ENCODE measurements at places on chromosomes 7 and 10. TPM values are rescaled to one million over a fixed set of nuclear protein-coding genes. Genes with fewer than 3 reads are reported as not detected.

- H3K27me3 ChIP-seq: no peaks in the 10 kb centered on the region
- H3K27ac ChIP-seq: no peak overlapping the region
- DNase-seq: no peak
- H3K4me1 ChIP-seq: no peaks in the 10 kb centered on the region
Measured at GRCh38 chr10:85413570-85413969, 953.0 kb downstream of the GRID1 start.

GRCh38 chr10:33858326-33858725 lies 523.9 kb upstream of the NRP1 start:
- H3K4me3 ChIP-seq: no peak overlapping the region
- no peaks in the 10 kb centered on the region for H3K4me1 ChIP-seq
- no peak overlapping the region for H3K27ac ChIP-seq
- no peaks in the 10 kb centered on the region for H3K36me3 ChIP-seq
- H3K27me3 ChIP-seq: no peaks in the 10 kb centered on the region

DNA sequence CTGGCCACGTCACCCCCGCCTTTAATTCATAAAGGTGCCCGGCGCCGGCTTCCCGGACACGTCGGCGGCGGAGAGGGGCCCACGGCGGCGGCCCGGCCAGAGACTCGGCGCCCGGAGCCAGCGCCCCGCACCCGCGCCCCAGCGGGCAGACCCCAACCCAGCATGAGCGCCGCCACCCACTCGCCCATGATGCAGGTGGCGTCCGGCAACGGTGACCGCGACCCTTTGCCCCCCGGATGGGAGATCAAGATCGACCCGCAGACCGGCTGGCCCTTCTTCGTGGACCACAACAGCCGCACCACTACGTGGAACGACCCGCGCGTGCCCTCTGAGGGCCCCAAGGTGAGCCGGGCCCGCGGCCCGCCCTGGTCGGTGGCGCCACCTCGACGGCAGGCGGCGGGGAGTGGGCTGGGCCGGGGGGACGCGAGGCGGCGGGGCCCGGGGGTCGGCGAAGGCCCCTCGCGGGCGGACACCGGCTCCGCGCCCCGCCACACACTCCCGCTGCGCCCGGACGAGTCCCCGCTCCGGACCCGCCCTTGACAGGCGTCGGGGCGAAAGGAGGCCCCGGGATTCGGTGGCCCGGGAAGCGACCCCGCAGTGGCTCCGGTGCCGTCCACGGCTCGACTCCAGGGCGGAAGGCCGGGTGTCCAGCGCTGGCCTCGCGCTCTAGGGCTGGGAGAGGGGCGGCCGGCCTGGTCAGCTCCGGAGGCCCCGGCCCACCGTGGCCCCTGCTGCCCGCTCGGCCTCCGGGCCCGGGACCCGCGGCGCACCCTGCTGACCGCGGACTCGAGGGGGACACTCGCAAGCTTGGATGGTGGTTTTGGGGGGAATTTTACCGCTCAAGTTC lies 557 bp downstream of the BAG3 start:
- peak overlapping the region; percentile 86 for H3K27ac ChIP-seq
- DNase-seq: peak; percentile 17
- no peaks in the 10 kb centered on the region for H3K27me3 ChIP-seq
- H3K4me1 ChIP-seq: peaks cover 46% of the 10 kb centered on the region
- H3K36me3 ChIP-seq: no peaks in the 10 kb centered on the region
- H3K4me3 ChIP-seq: peak overlapping the region; percentile 83

- H3K4me3 ChIP-seq: no peak overlapping the region
- DNase-seq: no peak
- H3K36me3 ChIP-seq: peaks cover 42% of the 10 kb centered on the region
- H3K27ac ChIP-seq: no peak overlapping the region
Measured at GRCh38 chr10:63209705-63210104, 76.6 kb downstream of the NRBF2 start.

DNA sequence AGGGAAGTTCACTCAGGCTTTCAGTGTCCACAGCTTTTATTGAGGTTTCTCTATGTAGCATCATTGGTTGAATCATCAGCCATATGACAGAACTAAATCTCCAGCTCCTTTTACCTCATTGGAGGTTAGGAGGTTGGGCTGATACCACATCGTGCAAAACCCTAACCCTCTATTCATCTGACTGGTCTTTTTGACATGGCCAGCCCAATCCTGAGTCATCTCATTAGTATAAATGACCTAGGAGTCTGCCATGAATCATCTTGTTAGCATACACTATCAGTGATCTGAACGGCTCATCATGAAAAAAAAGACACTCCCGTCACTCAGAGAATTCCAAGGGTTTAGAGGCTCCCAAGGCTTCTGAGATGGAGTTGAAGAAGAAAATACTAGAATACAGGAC lies 669.8 kb upstream of the POT1 start:
- H3K27me3 ChIP-seq: no peaks in the 10 kb centered on the region
- DNase-seq: no peak
- H3K4me1 ChIP-seq: no peaks in the 10 kb centered on the region
- no peaks in the 10 kb centered on the region for H3K36me3 ChIP-seq
- H3K27ac ChIP-seq: no peak overlapping the region
- H3K4me3 ChIP-seq: no peak overlapping the region

DNA sequence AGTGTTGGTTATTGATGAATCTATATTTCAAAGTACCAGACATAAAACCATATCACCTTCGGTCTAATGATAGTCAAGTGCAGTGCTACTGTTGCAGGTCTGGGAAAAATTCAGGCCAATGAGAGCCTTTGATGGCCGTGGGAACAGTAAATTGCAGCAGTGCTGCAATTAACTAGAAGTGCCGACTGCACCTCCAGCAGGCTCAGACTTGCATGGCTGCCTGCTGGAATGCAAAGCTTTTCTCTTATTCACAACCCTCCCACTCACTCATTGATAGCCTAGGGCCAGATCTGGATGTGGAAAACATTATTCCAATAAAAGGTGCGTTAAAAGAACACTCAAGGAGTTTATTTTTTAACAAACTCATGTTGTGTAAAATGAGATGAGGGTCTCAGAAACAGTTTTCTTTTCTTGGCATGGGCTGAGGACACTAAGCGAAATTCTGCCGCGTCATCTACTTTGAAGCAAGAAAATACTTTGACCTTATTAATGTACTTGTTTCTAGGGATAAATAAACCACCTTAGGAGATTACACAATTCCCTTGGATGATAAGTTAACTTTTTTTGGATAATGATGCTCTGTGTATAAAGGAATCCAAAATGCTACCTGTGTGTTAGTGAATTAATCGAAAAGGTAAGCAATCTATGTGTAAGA lies 17.1 kb downstream of the PLXDC2 start:
- H3K27me3 ChIP-seq: no peaks in the 10 kb centered on the region
- no peaks in the 10 kb centered on the region for H3K36me3 ChIP-seq
- no peaks in the 10 kb centered on the region for H3K4me1 ChIP-seq
- no peak overlapping the region for H3K27ac ChIP-seq
- H3K4me3 ChIP-seq: no peak overlapping the region
- no peak for DNase-seq

- no peak overlapping the region for H3K4me3 ChIP-seq
- H3K27ac ChIP-seq: no peak overlapping the region
- DNase-seq: no peak
- H3K36me3 ChIP-seq: peaks cover 21% of the 10 kb centered on the region
- H3K4me1 ChIP-seq: no peaks in the 10 kb centered on the region
Measured at GRCh38 chr7:7212612-7213011, 30.3 kb downstream of the C1GALT1 start.

DNA sequence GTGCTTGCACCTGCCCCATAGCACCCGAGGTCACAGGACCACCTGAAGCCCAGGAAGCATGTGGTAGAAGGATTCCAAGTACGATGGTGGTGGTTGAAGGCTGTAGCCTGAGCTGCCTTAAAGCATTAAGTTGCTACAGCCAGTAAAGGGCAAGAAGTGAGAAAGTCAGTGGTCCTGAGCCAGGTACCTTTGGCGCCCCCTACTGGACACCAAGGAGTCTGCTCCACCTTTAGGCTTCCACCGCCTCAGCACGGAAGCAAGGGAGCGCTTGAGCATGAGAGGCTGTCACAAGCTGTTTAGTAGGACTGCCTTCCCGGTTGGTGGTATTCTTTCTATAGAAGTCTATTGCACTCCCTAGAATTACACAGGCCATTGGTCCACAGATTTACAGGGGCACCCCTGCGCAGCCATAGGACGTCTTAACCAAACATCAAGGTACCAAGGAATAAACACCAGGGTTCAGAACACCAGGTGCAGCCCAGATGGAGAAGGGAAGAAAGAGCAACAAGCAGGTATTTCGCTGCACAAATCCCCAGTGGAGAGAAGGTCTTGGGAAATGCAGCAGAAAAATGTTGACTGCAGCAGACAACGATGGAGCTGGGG lies 2.2 kb downstream of the CRTAC1 start:
- H3K27me3 ChIP-seq: peaks cover 28% of the 10 kb centered on the region
- H3K27ac ChIP-seq: no peak overlapping the region
- H3K4me1 ChIP-seq: peaks cover 10% of the 10 kb centered on the region

GRCh38 chr7:84144935-84145334 lies 49.7 kb downstream of the SEMA3A start:
- H3K4me3 ChIP-seq: no peak overlapping the region
- H3K27ac ChIP-seq: no peak overlapping the region
- no peaks in the 10 kb centered on the region for H3K4me1 ChIP-seq
- DNase-seq: no peak
- no peaks in the 10 kb centered on the region for H3K27me3 ChIP-seq

DNA sequence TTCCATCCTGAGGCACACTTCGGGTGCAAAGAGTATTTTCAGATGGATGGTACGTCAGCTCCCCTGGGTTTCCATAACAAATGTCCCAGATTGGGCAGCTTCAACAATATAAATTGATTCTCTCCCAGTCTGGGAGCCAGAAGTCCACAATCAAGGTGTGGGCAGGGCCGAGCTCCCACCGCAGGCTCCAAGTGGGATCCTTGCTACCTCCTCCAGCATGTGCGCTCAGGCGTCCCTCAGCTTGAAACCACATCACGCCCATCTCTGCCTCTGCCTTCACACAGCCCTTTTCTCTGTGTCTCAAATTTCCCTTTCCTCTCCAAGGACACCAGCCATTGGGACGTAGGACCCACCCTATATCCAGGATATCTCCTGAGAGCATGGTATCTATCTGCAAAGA lies 153.5 kb downstream of the DIP2C start:
- no peaks in the 10 kb centered on the region for H3K27me3 ChIP-seq
- H3K4me3 ChIP-seq: no peak overlapping the region
- no peak overlapping the region for H3K27ac ChIP-seq
- H3K36me3 ChIP-seq: no peaks in the 10 kb centered on the region

- no peak overlapping the region for H3K27ac ChIP-seq
- no peaks in the 10 kb centered on the region for H3K36me3 ChIP-seq
- DNase-seq: no peak
- H3K4me1 ChIP-seq: no peaks in the 10 kb centered on the region
Measured at GRCh38 chr10:120931423-120931822, 80.3 kb downstream of the WDR11 start.

DNA sequence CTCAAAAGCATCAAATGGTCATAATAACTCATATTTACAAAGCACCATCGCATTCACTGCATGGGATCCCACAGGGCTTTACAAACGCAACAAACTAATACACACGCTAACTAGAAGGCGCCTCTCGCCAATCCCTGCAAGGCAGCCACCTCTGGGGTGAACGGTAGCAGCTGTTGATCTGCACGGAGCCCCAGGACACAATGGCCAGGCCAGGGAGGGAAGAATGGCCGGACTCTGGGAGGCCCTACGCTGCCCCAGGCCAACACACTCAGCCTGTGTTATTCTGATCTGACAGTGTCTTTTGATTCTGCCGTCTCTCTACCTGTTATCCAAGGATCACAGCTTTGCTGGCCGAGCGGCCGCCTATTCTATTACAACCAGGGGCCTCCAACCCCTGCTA lies 41.8 kb downstream of the HABP2 start:
- no peaks in the 10 kb centered on the region for H3K27me3 ChIP-seq
- no peak overlapping the region for H3K27ac ChIP-seq
- no peak overlapping the region for H3K4me3 ChIP-seq
- H3K4me1 ChIP-seq: no peaks in the 10 kb centered on the region
- no peaks in the 10 kb centered on the region for H3K36me3 ChIP-seq

GRCh38 chr7:24654305-24654704 lies 81.1 kb downstream of the PALS2 start:
- DNase-seq: no peak
- H3K4me3 ChIP-seq: no peak overlapping the region
- no peak overlapping the region for H3K27ac ChIP-seq

DNA sequence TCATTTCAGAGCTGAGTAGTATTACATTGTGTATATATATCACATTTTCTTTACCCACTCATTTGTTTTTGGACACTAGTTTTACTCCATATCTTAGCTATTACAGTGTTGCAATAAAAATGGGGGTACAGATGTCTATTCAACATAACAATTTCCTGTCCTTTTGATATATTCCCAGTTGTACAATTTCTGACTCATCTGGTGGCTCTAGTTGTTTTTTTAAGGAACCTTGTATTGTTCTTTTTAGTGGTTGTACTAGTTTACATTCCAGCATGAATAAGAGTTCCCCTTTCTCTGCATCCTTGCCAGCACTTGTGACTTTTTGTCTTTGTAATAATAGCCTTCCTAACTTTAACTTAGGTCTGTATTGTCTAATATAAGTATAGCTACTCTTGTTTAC lies 739.9 kb downstream of the XPNPEP1 start:
- H3K27me3 ChIP-seq: no peaks in the 10 kb centered on the region
- H3K4me3 ChIP-seq: no peak overlapping the region
- no peak for DNase-seq

DNA sequence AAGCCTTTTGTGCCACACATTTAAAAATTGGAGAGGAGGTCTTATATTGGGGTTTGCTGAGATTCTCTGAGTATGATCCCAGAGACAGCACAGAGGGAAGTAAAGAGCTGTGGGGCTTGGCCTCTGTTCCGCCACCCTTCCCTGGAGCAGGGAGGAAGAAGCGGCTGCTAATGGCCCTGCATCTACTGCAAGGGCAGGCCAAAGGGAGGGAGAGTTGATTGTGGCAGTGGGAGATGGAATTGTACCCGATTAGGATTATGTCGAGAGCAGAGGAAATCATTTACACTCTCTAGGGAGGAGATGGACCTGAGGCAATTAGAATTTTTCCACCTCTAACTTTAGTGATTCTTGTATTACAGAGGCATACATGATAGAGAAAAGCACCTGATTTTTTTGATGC lies 28.8 kb downstream of the CYP17A1 start:
- no peaks in the 10 kb centered on the region for H3K27me3 ChIP-seq
- H3K4me3 ChIP-seq: no peak overlapping the region
- no peak overlapping the region for H3K27ac ChIP-seq
- no peaks in the 10 kb centered on the region for H3K4me1 ChIP-seq

- no peaks in the 10 kb centered on the region for H3K27me3 ChIP-seq
- no peaks in the 10 kb centered on the region for H3K36me3 ChIP-seq
- DNase-seq: no peak
- no peaks in the 10 kb centered on the region for H3K4me1 ChIP-seq
- no peak overlapping the region for H3K4me3 ChIP-seq
- H3K27ac ChIP-seq: no peak overlapping the region
Measured at GRCh38 chr7:47480576-47481538, 101.1 kb downstream of the TNS3 start.

GRCh38 chr7:123201901-123202300 lies 2.1 kb upstream of the SLC13A1 start:
- H3K4me1 ChIP-seq: no peaks in the 10 kb centered on the region
- no peaks in the 10 kb centered on the region for H3K27me3 ChIP-seq
- H3K4me3 ChIP-seq: no peak overlapping the region
- no peaks in the 10 kb centered on the region for H3K36me3 ChIP-seq

- H3K27me3 ChIP-seq: no peaks in the 10 kb centered on the region
- no peaks in the 10 kb centered on the region for H3K4me1 ChIP-seq
- H3K36me3 ChIP-seq: no peaks in the 10 kb centered on the region
- no peak for DNase-seq
Measured at GRCh38 chr10:115963848-115964247, 309.2 kb downstream of the GFRA1 start.

Gene FAS
- total RNA-seq: 169 TPM

Gene PRLHR
- not detected for total RNA-seq

Gene OPN1SW
- not detected for total RNA-seq

Gene CASP7
- 13.5 TPM for total RNA-seq

Gene CALHM3
- total RNA-seq: not detected

Gene LEP
- total RNA-seq: not detected

Gene RBP3
- not detected for total RNA-seq

Data from CD4-positive, CD25-positive, alpha-beta regulatory T cell (primary cell).